ENCODE measurements at places on chromosomes 1 and 21.
A peak's percentile ranks its signal among the peaks of the same experiment; 100 is the strongest.

DNA sequence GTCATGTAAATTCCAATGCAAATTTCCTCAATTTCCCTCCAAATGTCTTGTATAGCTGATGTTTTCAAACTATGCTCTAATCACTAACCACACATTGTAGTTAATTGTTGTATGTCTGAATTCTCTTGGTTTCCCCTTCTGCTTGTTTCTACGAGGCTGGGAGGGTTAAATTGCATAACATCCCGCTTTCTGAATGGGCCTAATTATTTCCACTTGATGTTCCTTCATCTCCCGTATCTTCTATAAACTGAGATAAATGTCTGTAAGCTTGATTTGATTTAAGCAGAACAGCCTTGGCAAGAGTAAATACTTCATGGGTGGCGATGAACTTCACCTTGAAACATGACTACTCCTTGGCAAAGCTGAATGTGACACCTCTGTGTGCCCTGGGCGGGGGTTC lies 72.2 kb downstream of the SERINC2 start:
- no peak for DNase-seq

GRCh38 chr1:33119050-33119449 lies 38.1 kb downstream of the AZIN2 start:
- DNase-seq, result no peak

- peak; percentile 71 for DNase-seq
Measured at GRCh38 chr1:36322786-36323635, 434 bp downstream of the EVA1B start.

DNA sequence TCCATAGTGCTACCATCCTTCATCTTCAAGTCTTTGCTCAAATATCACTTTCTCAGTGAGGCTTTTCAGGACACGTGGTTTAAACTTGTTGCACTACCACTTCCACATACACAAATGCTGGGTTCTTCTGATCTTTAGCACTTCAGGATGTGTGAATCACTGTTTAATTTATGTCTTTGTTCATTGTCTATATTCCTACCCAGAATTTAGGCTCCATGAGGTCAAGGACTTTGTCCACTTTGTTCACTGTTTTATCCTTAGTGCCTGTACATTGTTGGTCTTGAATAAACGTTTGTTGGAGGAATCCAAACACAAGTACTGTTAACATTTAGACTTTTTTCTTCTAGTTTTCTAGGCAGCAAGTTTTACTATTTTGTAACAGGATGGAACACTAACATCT lies 42.6 kb upstream of the RALGPS2 start:
- no peak for DNase-seq

DNA sequence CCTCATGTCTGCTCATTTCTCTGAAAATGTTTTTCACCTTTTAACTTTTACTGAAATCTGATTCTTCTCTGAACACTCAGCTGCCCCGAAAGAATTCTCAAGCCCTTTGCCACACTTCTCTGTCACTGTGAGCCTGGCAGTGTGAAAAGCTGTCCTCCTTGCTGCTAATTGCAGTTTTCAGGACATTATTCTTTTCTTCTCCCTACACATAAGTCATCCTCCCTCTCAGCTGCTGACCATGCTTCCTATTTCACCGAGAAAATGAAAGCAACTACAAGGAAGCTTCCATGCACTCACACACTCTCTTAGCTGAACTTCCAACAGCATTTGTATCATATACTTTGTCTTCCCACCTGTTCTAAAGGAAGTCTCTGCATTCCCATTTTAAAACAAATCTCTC lies 15.8 kb downstream of the OLFM3 start:
- DNase-seq, result no peak

GRCh38 chr1:111653709-111654108 lies 34.1 kb downstream of the RAP1A start:
- DNase-seq, result no peak

- no peak for DNase-seq
Measured at GRCh38 chr1:68445709-68446108, 4.0 kb downstream of the RPE65 start.

- no peak for DNase-seq
Measured at GRCh38 chr21:42754270-42754933, 101.0 kb downstream of the PDE9A start.

- DNase-seq, result no peak
Measured at GRCh38 chr1:248798791-248799190, 26.9 kb downstream of the SH3BP5L start.

GRCh38 chr1:217712925-217713597 lies 81.9 kb downstream of the SPATA17 start:
- DNase-seq, result no peak

GRCh38 chr1:111474106-111474505 lies 322 bp downstream of the C1orf162 start:
- no peak for DNase-seq

- no peak for DNase-seq
Measured at GRCh38 chr1:236685205-236685916, 938 bp upstream of the ACTN2 start.

DNA sequence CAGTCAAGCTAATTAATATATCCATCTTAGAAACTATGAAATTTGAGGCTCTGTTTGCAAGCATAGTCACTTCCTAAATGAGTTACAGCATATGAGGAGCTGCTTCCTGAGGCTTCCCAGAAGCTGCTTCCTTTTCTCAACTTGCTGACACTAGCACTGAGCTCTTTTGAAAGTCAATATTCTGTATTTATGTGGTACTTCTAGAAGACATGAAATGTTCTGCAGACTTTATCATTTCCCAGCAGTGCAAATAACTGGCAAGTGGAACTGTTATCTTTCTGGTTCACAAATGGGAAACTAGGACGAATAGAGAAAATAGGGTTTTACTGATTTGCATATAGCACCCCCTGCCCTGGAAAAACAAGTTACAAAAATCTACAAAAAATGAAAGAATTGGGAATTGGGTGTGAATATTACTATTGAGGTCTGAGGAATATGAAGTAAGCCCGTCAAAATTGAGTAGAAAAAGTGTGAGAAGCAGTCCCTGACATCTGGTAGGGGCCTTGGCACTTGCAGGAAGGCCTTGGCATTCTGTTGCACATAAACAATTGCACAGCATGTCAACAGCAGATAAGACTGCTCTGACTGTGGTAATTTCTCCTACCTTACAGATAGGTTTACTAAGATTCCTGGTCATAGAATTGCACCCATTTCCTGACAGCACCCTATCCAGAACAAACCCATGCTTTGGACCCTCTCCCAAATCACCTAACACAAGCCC lies 7.1 kb downstream of the GIPC2 start:
- no peak for DNase-seq

DNA sequence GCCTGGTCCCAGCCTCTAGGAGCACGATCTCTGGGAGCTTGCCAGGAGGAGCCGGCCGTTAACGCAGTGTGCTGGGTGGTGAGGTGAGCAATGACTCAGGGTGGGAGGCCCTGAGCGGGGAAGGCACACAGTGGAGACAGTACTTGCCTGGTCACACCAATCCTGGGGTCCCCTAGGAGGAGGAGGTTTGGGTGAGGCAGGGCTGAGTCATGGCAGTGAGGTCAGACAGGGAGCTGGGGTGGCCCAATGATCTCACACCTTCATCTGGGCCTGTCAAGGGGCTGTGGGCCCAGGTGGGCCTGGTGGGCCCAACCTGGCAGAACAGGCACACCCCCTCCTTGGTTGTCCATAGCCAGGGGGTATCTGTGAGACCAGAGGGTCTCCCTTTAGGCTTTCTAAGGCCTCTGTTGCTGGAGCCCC lies 8.6 kb upstream of the EDN2 start:
- no peak for DNase-seq

- no peak for DNase-seq
Measured at GRCh38 chr1:195195423-195196057, 1412.7 kb downstream of the KCNT2 start.
